ENCODE measurements at places on chromosomes 7 and 10. TPM values are rescaled to one million over a fixed set of nuclear protein-coding genes. Genes with fewer than 3 reads are reported as not detected.

The SLC26A5 gene
- 1.1 TPM for total RNA-seq

The EVX1 gene
- not detected for total RNA-seq

The GPR26 gene
- not detected for total RNA-seq

The TMEM168 gene
- total RNA-seq = 7.0 TPM

The ANK3 gene
- total RNA-seq = 25.7 TPM

The ORAI2 gene
- 4.2 TPM for total RNA-seq

The FAM25C gene
- not detected for total RNA-seq

The MYL10 gene
- total RNA-seq = not detected

The SPACDR gene
- total RNA-seq = not detected

The NUTM2E gene
- not detected for total RNA-seq

The OGDHL gene
- 65.4 TPM for total RNA-seq

The CABCOCO1 gene
- not detected for total RNA-seq

The DENND11 gene
- 24.4 TPM for total RNA-seq

The CD36 gene
- 14.0 TPM for total RNA-seq

The ECD gene
- total RNA-seq = 21.2 TPM

The ACHE gene
- 0.59 TPM for total RNA-seq

The NKX2-3 gene
- total RNA-seq = not detected

The TMEM229A gene
- total RNA-seq = not detected

The CLDN4 gene
- total RNA-seq = 1.3 TPM

The MEOX2 gene
- 0.19 TPM for total RNA-seq

The DNAJB9 gene
- total RNA-seq = 54.7 TPM

The ASZ1 gene
- not detected for total RNA-seq

The PROSER2 gene
- 24.5 TPM for total RNA-seq

The AKR1C1 gene
- 347 TPM for total RNA-seq

The PHYHIPL gene
- total RNA-seq = 1.00 TPM
